Activated CD8-positive, alpha-beta T cell treated with anti-CD3 and anti-CD28 coated beads for 36 hours (primary cell): ENCODE measurements at places on chromosomes 12 and 14.

GRCh38 chr14:103846543-103847450 is 578 bp downstream of the PPP1R13B start:
- H3K4me3 ChIP-seq, result peak overlapping the region; percentile 79
- H3K27me3 ChIP-seq, result no peaks in the 10 kb centered on the region
- H3K36me3 ChIP-seq, result peaks cover 2% of the 10 kb centered on the region
- DNase-seq, result peak; percentile 26
- peak overlapping the region; percentile 55 for H3K27ac ChIP-seq

- peak overlapping the region; percentile 10 for H3K27ac ChIP-seq
- peaks cover 27% of the 10 kb centered on the region for H3K4me1 ChIP-seq
- DNase-seq, result peak; percentile 25
- H3K36me3 ChIP-seq, result peaks cover 16% of the 10 kb centered on the region
Measured at GRCh38 chr12:111687255-111687654, 1.4 kb downstream of the ACAD10 start.

- DNase-seq, result no peak
- peaks cover 2% of the 10 kb centered on the region for H3K4me1 ChIP-seq
- peaks cover 1% of the 10 kb centered on the region for H3K27me3 ChIP-seq
- H3K4me3 ChIP-seq, result no peak overlapping the region
- H3K27ac ChIP-seq, result no peak overlapping the region
- H3K36me3 ChIP-seq, result no peaks in the 10 kb centered on the region
Measured at GRCh38 chr12:49603721-49604120, 1.7 kb downstream of the FAM186B start.

- DNase-seq, result peak; percentile 60
- H3K4me3 ChIP-seq, result peak overlapping the region; percentile 83
- no peaks in the 10 kb centered on the region for H3K27me3 ChIP-seq
- peaks cover 40% of the 10 kb centered on the region for H3K36me3 ChIP-seq
- peaks cover 26% of the 10 kb centered on the region for H3K4me1 ChIP-seq
Measured at GRCh38 chr12:121801595-121802484, 2.0 kb upstream of the SETD1B start.

GRCh38 chr12:71474791-71475190 is 35.2 kb downstream of the LGR5 start:
- H3K4me3 ChIP-seq, result no peak overlapping the region
- no peaks in the 10 kb centered on the region for H3K36me3 ChIP-seq
- no peaks in the 10 kb centered on the region for H3K4me1 ChIP-seq
- peaks cover 5% of the 10 kb centered on the region for H3K27me3 ChIP-seq
- no peak for DNase-seq
